Left ventricle myocardium inferior (tissue), 1 donor: ENCODE measurements at places on chromosomes 7 and 10. TPM values are rescaled to one million over a fixed set of nuclear protein-coding genes. Genes with fewer than 3 reads are reported as not detected.

DNA sequence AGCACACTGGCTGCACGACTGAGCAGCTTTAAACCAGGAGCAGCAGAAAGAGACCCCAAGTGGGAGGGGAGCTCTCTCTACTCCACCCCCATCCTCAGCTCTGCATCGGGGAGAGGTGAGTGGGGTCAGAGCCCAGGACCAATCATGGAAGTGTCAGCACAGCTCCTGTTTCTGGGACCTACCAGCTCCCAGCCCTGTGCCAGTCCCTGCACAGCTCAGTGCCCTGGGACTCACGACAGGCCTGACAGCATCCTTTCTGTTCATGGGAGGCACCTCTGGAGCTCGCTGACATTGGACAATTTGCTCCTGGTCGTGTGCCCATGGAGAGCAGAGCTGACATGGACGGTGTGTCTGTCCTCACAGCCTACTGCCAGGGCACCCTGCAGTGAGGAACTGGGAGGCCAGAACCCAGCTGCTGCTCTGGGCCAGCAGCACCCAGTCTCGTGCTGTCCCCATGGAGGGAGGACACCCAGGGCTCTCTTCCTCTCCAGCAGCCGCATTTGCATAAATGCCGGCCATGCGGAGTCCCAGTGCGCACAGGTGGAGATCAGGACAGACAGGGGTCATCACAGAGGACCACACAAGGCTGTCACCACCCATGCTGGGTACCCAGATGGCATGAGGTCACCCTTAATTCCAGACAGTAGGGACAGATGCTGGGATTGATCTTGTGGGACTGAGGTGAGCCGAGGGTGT lies 45.9 kb upstream of the MSMB start:
- no peak for DNase-seq

DNA sequence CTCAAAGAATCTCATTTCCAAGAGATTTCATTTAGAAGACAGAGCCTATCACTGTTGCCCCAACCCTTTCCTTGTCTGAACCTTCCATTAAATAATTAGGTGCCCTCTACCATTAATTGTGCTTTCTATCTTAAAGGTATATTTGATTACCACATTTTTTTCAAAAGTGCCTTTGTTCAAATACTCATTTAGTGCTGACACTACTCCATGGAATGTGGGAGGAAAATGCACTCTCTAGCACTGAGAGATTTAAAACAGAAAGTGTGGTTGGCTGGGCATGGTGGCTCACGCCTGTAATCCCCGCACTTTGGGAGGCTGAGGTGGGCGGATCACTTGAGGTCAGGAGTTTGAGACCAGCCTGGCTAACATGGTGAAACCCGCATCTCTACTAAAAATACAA lies 119.8 kb downstream of the CACNA2D1 start:
- no peak for DNase-seq

GRCh38 chr7:91343420-91343960 lies 79.3 kb downstream of the FZD1 start:
- no peak for DNase-seq

DNA sequence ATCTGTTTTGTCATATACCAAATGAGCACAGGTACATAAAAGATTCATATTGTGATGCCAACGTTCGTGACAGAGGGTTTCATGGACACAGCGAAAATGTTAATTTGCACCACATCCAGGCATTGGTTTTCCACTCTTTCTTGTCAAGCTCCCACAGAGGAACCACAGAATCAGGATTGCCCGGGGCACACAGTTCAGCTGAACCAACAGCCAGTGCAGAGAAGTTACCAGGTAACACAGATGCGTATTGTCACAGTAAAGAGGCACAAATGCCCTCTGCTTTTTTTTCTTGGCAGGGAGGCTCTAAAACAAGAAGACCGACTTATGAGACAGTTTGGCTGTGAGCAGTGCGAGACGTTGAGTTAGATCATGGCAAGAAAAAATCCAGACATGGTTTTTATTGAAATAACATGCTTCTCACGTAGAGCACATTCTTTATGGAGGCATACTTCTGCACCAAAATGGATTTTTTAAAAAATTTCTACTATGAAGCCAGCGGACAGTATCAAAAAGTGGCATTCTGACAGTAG lies 331.1 kb upstream of the KIAA1217 start:
- DNase-seq, result no peak

GRCh38 chr7:136533732-136534131 lies 334.7 kb upstream of the CHRM2 start:
- DNase-seq, result no peak

DNA sequence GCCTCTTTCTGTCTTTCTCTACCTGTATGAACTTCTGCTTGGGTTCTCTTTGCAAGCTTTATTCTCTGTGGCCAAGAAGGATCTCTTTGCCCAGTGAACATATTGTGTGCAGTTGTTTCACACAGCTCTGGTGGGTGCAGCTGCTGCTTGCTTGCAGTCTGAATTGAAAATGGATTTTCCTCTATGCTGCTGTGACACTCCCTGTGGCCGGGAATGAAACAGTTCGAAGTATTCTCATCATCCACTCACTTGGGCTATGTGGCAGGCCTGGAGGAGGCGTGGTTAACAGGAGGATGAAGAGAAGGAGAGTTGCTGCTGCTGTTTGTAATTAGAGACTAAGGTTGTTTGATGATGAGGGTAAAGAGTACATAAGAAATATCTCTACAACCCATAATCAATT lies 28.4 kb upstream of the ITGA8 start:
- DNase-seq, result no peak

- DNase-seq, result peak; percentile 52
Observed at GRCh38 chr7:151051108-151051507, 2.8 kb downstream of the ASIC3 start.

IGFBP3 gene
- 60.8 TPM for total RNA-seq

UCN3 gene
- not detected for total RNA-seq

MYOZ1 gene
- 4.8 TPM for total RNA-seq
